Central memory CD4-positive, alpha-beta T cell (primary cell): ENCODE measurements at places on chromosomes 16 and 17.

- no peak for DNase-seq
These were observed 3.0 kb downstream of the PAQR4 start for GRCh38 chr16:2971985-2972784.

DNA sequence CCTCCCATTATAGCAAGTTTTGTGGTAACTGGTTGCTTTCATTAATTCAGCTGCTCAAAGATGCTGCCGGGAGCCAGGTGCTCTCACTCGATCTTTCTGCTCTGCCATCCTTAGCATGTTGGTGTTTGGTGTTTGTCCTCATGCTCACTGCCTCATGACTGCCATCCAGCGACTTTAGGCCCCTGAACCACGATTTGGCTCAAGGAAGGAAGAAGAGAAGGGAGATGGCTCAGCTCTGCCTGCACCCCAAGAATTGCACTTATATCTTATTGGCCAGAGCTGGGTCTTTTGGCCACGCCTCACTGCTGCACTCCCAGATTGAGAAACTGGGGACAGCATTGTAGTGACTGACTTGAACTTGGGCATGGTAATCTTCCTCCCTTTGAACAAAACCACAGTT lies 52.7 kb downstream of the ARSG start:
- no peak for DNase-seq

- no peak for DNase-seq
These were observed 131.3 kb downstream of the CYB561 start for GRCh38 chr17:63314761-63315160.

GRCh38 chr17:37759014-37759637 lies 14.3 kb upstream of the HNF1B start:
- DNase-seq: no peak

DNA sequence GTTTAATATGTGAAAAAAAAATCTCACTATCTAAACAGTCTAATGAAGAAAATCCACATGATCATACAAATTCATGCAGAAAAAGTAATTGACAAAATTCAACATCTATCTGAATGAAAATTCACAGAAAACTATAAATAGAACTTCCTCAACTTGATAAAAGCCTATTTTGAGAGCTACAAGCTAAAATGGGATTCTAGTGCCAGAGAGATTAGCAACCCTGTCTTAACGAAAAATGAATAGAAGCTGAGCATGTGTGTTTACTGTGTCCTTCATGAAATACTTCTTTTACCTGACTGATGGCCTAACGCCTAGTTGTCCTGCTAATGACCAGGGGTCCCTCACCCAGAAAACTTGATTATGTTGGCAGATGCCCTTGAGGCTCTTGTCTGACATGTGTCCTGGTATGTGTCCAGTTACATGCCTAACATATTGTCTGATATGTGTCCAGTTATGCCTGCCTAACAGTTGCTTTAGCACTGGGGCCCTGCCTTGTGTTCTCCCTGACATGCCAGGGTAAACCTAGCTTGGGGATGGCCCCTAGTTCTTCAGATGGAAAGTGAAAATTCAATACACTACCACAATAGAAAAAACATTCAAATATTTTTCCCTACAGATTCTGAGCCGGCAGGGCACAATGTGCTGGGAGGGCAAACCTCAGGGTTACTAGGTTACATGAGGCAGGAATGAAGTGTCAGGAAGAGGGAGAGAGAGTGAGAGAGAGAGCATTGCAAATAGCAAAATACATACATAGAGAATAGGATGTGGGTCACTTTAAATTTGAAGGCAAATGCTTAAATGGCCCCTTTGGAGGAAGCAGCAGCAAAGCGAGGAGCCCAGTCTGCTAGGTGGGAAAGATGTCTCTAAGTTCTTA lies 834.0 kb downstream of the CDH11 start:
- no peak for DNase-seq

- DNase-seq: no peak
These were observed 6.5 kb downstream of the MARCHF10 start for GRCh38 chr17:62801553-62802114.

DNA sequence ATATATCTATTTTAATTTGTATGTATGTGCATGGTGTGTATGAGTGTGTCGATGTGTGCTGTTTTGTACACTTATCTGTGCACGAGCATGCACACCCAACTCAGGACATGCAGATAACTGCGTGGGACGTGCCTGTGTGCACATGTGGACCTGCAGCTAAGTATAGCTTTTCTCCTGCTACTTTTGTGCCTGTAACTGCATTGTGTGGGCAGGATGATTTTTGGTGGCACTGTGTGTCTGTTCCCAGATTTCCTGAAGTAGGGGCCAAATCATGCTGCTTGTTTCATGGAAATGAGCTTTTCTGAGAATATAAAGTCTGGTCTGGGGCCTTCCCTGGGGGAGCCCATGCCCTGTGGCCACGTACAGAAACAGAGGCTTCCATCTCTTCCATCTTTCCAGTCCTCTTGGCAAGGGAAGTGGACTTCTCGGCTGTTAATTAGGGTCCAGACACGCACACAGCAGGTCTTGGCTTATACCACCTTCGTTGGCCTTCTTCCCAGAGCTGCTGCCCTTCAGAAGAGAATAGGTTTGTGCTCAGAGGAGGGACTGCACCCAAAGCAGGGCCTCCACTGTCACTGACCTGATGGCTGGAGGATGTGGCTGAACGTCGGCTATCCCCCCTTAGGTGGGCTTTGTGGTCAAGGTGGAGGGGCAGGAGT lies 30.2 kb downstream of the SPNS3 start:
- no peak for DNase-seq

GRCh38 chr16:4911970-4912386 lies 25.0 kb downstream of the PPL start:
- DNase-seq: no peak

- DNase-seq: no peak
These were observed 21.8 kb downstream of the PEMT start for GRCh38 chr17:17569691-17570090.

- no peak for DNase-seq
These were observed 82.8 kb upstream of the ZNF750 start for GRCh38 chr17:82922646-82923045.

- no peak for DNase-seq
These were observed 5.8 kb upstream of the FASN start for GRCh38 chr17:82103553-82104451.

- no peak for DNase-seq
These were observed 198.9 kb upstream of the ASIC2 start for GRCh38 chr17:33491871-33492481.

- DNase-seq: no peak
These were observed 16.6 kb upstream of the CBX8 start for GRCh38 chr17:79813297-79814126.
